Kasumi-1 (cell line): ENCODE measurements at places on chromosomes 12 and 14.
A peak's percentile ranks its signal among the peaks of the same experiment; 100 is the strongest.

GRCh38 chr12:26369588-26369987, 174.2 kb downstream of the SSPN start:
- DNase-seq = no peak

GRCh38 chr12:80192087-80192486, 92.8 kb downstream of the OTOGL start:
- DNase-seq = no peak

GRCh38 chr12:31591380-31591901, 505 bp upstream of the DENND5B start:
- no peak for DNase-seq

DNA sequence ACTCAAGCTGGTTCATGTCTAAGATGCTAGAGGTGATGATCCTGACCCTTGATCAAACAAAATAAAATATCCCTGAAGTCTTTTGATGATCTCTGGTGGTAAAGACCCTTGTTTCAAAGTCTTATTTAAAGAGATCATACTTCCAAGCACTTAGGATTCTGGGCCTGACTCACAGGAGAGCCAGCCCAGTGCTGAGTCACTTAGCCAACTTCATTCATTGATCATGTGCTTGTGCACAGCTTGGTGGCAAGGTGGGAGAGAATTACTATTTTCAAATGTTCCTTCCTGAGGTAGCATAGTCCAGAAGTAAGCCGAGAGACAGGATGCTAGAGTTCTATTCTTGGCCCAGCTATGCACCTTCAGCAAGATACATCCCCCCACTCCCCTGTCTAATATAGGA, 40.6 kb downstream of the SCN8A start:
- DNase-seq = no peak

- DNase-seq = no peak
Observed at GRCh38 chr14:72781561-72782508, 112.1 kb downstream of the DPF3 start.

DNA sequence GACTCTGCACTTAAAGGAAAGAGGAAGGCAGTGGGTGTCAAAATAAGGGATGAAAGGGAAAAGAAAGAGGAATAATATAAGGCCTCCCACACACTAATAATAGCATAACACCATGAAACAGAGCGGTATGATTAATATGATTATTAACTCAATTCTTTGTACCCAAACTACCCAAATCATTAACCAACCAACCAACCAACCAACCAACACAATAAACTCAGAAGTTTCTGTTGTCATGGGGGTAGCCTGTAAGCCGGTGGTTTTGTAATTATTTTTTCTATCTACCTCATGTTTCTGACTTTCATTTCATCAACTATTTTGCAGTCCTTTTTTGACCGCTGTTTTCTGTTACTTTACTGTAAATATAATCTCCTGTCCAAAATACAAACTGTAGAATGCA, 105.8 kb downstream of the RERG start:
- DNase-seq = no peak

DNA sequence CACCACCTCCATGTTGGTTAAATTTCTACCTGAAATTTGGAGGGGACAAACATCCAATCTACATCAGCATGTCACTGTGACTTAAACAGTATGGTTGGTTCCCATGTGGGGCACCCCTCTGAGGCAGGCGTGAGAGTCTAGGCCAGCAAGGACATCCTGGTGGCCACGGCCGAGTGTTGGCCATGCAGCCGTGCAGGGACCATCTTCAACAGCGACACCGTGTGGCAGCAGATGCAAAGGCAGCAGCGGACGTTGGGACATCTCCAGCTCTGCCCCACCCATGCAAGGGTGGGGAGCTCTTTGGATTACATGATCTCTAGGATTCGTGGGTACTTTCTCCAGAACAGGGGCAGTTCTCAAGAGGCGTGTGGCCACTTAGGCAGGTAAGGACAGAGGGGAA, 49.8 kb downstream of the NOC4L start:
- no peak for DNase-seq

DNA sequence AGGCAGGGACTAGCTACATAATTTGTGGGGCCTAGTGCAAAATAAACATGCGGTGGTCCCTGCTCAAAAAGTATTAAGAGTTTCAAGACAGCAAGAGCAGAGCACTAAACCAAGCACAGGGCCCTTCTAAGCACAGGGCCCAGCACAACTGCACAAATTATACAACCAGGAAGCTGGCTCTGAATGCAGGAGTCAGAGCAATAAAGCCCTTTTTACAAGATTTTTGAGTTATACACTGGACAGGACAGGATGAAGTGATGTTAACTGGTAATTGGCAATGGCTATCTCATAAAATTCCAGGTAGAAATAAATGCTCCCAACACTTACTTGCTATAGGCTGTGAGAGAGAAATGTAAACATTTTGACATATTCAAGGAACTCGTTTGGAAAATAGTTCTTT, 86.2 kb upstream of the GPHB5 start:
- DNase-seq = no peak

GRCh38 chr14:99380991-99381687, 99.5 kb downstream of the SETD3 start:
- DNase-seq = no peak

DNA sequence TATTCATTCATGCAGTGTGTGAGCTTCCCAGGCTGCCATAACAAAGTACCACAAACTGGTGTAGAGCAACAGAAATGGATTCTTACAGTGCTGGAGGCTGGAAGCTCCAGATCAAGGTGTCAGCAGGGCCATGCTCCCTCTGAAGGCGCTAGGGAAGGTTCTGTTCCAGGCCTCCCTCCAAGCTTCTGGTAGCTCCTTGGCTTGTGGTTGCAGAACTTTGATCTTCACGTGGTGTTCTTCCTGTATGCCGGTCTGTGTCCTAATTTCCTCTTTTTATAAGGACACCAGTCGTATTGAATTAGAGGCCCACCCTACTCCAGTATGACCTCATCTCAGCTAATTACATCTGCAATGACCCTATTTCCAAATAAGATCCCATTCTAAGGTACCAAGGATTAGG, 3.1 kb downstream of the OTUB2 start:
- DNase-seq = peak; percentile 91

GRCh38 chr14:104908303-104908702, 16.4 kb upstream of the PLD4 start:
- no peak for DNase-seq

GRCh38 chr14:101222362-101223070, 319.0 kb upstream of the RTL1 start:
- DNase-seq = no peak

- no peak for DNase-seq
Observed at GRCh38 chr14:31770271-31770670, 209.1 kb downstream of the NUBPL start.

GRCh38 chr12:120367924-120368788, 808 bp downstream of the MSI1 start:
- no peak for DNase-seq

DNA sequence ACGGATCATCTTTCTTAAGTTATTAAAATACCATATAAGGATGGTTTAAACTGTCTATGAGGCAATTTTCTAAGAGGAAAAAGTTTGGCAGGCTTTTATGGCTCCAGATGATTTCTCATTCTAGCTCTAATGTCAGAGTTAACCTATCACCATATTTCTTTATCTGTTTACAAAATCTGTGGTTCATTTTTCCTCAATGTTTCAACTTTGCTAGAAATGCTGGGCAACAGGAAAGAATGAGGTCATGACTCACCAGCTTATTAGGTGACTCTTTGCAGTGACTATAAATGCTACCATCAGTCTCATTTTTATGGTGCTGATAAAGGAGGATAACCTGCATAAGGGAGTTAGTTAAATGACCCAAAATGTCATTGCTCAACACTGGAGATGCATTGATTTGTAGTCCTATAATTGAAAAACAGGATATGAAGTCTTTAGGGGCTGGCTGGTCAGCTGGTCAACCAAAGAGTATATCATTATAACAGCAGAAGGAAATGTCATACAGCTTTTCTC, 45.3 kb upstream of the RAP1B start:
- no peak for DNase-seq

- peak; percentile 4 for DNase-seq
Observed at GRCh38 chr12:12622418-12622817, 10.7 kb downstream of the CREBL2 start.

DNA sequence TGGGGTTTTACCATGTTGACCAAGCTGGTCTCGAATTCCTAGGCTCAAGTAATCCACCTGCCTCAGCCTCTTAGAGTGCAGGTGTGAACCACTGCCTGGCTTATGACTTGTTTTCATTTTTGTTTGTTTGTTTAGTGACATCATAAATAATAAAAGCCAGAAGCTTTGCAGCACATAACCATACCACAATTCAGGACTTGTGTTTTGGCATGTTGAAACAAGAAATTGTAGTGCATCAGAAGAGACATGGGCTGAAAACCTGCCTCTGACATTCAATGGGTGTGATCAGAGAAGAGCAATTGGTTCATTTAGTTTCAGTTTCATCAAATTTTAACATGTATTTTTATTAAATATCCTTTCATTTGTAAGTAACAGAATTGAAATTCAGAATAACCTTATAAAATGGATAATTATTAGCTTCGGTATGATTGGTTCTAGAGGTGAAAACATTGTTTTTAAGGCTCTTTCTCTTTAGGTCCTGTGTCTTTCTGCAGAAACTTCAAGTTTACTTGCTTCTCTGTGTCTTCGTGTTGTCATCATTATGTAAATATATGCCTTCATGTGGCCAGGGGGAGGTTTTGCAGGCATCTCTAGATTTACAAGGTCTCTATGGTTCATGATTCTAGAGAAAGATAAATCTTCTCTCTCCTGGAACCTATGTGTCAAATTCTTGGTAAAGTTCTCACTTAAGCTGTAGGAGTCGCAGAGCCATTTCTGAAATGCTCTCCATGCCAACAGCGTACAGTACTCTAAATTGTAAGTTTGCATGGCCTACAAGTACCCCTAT, 312.0 kb downstream of the KCNC2 start:
- no peak for DNase-seq

- no peak for DNase-seq
Observed at GRCh38 chr12:18296909-18297280, 35.6 kb downstream of the PIK3C2G start.

DNA sequence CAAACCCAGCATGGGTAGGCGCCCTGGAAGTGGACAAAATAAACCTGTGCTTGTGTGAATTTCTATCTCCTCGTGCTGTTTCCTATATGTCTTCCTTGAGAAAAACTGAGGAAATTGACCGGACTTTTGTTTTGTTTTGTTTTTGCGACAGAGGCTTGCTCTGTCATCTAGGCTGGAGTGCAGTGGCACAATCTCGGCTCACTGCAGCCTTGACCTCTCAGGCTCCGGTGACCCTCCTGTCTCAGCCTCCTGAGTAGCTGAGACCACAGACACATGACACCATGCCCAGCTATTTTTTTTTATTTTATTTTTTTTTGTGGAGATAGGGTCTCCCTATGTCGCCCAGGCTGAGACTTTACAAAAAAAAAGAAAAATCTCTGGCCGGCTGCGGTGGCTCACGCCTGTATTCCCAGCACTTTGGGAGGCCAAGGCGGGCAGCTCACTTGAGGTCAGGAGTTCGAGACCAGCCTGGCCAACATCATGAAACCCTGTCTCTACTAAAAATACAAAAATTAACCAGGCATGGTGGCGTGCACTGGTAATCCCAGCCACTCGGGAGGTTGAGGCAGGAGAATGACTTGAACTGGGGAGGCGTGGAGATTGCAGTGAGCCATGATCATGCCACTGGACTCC, 22.5 kb upstream of the MIA2 start:
- DNase-seq = no peak

GRCh38 chr12:127079636-127080035, 1187.3 kb upstream of the TMEM132C start:
- DNase-seq = no peak

DNA sequence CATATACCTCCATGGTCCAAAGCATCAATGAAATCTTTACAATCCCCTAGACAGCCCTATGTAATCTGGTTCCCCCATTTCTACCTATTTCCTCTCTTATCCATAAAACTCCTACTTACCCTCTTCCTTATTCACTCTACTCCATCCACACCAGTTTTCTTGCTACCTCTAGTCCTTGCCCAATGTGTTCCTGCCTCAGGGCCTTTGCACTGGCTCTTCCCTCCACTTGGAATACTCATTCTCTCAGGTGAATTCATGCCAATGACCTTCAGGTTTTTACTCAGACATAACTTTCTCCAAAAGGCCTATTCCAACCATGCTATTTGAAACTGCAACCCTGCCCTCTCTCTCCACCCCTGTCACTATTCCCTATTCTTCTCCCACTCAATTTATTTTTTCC, 138.7 kb upstream of the KRR1 start:
- DNase-seq = no peak

GRCh38 chr14:92456215-92457015, 57.2 kb upstream of the RIN3 start:
- DNase-seq = peak; percentile 34

- no peak for DNase-seq
Observed at GRCh38 chr14:22780105-22780679, 13.7 kb downstream of the OXA1L start.

GRCh38 chr12:62301799-62302133, 41.6 kb downstream of the USP15 start:
- DNase-seq = no peak

GRCh38 chr14:24673059-24673458, 39.1 kb upstream of the GZMB start:
- no peak for DNase-seq
